ENCODE measurements at places on chromosomes 5 and 9.

DNA sequence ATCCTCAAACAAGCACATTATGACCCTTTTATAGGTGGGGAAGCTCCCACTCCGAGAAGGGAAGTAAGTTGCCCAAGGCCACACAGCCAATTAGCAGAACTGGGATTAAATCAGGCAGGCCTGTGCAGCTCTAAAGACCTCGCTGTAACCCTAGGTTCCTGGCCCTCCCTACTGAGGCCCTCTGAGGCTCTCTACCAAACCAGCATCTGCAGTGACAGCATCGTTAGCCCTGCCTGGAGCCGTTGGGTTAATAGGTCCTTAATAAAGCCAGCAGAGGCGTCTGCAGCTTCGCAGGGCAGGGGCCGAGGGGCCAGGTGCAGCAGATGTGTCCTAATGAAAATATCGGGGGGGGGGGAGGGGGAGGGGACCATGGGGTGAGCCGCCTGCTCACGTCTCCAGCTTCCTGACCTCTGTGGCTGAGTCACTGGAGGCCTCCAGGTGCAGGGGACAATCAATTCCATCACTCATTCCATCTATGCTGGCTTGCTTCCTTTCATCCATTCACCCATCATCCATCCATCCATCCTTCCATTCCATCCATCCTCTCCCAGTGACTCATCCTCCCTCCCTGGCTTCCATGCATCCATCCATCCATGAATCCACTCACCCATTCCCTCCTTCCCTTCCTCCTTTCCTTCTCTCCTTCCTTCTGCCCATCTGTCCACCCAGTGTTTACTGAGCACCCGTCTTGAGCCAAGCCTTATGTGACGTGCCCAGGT lies 203.9 kb downstream of the C9orf50 start:
- no peak for DNase-seq

DNA sequence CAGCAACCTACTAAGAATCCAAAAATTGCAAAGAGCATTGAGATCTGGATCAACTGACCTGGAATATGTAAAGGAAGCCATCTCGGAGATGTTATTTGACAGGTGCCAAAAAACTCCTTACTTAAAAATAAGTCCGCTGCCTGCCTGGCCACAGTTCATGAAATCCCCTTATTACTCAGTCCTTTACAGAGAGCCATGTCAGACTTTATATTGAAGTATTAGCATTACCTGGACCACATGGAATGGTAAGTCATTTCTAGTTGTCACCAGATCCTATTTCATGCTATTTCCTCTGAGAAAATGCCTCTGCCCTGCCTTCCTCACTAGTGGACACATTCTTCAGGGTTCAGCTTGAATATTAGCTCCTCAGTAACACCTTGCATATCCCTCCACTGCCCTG lies 115.7 kb downstream of the DEPDC1B start:
- no peak for DNase-seq

- no peak for DNase-seq
Measured at GRCh38 chr5:57592236-57592635, 109.6 kb upstream of the ACTBL2 start.

GRCh38 chr9:98732801-98733200 lies 24.1 kb upstream of the GABBR2 start:
- no peak for DNase-seq

DNA sequence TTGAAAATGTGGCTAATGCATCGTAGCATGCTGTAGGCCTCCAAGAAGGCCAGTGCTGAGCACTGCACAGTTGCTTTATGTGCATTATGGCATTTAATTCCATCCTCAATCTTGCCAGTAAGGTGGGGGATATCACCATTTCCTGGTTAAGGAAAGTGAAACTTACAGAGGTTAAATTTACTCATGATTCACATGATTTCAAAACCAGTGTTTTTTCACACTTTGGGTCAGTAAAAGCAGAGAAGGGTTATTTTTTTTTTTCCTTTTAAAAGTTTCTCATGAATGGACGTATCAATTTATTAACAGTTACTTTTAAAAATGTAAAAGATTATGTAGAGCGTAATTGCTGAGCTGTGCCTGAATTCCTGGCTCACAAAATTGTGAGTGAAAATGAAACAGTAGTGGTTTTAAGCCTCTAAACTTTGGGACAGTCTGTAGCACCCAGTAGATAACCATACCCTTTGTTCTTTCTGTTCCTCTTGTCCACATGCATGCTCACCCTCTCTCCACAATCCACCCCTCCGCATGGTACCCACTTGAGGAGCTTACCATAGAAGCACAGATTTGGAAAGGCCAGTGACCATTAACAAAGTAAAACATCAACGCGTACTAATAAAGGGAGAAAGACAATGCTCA lies 21.2 kb downstream of the MAST4 start:
- no peak for DNase-seq

- DNase-seq: no peak
Measured at GRCh38 chr9:21504113-21504512, 22.0 kb upstream of the IFNE start.

DNA sequence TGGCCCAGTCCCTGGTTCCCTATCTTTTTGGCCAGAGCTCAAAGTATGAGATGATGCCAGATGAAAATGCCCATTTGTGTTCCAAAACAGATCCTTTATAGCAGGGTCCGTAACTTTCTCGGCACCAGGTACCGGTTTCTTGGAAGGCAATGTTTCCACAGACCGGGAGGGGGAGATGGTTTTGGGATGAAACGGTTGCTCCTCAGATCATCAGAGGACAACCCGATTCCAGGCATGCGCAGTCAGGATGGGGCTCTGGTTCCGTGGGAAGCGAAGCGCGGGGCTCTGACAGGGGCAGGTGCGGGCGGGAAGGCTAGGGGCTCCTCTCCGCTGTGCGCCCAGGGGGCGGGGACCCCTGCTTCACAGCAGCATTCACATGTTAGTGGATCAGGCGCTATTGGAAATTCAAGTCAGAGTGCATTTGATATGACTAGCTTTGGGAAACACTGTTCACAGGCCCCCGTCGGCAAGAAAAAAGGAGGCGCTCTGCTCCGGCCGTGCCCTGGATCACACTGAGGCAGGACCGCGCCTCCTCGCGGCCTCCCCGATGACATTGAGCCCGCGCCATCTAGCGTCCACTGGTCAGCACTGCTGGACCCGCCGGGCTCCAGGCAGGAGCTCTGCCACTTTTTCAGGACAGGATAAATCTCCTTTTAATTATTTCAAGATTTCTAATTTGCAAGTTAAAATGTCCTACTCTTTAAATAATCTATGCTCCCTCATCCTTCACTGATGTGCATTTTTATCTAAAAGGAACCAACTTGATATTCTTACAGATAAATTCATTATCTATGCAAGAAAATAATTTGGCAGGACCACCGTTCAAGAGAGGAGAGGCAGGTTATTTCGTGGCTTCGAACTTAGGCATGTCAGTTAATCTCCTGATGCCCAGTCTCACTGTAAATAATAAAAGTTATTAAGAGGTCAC lies 190.0 kb downstream of the FANCC start:
- peak; percentile 37 for DNase-seq

DNA sequence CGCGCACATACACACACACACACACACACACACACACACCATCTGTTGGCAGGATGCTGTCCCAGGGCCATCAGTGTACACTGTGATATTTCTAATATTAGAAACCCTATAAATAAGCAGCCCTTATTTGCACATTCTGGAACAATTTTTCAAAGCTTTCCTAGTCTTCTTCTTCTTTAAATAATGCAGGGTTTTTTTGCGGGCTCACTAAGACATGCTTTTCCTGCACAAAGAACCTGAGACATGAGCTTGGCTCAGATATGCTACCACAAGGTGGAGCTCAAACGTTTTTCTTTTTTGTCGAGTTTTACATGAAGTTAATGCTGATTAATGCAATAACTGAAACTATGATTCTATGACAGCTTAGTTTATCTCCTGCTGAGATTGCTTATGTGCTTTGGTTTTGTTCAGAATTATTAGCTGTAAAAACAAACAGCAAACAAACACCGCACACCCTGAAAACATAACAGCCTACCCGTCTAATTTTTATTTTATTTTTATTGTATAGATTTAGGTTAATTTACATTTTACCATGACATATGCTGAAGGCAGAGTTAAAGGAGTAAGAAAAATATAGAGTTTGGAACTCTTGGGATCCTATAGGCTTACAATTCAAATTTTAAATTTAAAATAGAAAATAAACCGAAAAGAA lies 95.8 kb downstream of the ALDH1A1 start:
- DNase-seq: no peak

DNA sequence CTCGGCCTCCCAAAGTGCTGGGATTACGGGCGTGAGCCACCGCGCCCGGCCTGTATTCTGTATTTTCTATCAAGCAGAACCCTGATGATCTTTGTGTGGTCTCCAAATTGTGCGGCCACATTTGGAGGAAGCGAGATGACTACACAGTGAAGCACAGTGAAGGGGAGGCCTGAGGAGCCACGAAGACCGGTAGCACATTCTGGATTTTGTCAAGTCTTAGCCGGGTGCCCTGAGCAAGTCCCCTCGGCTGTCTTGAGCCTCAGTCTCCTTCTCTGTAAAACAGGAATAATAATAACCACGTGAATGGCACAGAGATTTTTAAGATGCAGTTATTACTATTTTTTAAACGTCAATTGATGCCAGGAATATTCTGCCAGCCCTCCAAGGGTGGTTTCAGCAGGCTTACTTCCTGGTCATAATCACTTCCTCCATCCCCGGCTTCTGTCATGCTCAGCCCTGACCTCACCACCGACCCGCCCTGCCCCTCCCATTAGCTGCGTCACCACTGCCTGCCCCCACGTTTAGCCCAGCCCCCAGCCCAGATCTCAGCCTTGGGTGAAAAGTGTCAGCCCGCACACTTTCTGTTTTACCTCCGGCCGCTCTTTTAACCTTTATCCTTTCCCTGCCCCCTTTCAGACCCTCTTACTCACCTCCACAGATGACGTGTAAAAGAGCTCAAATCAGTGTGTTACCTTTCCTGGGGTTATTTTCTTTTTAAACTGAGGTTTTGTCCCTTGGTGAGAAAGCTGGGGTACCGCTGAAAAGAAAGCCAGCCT lies 27.0 kb upstream of the ERGIC1 start:
- DNase-seq: peak; percentile 84

DNA sequence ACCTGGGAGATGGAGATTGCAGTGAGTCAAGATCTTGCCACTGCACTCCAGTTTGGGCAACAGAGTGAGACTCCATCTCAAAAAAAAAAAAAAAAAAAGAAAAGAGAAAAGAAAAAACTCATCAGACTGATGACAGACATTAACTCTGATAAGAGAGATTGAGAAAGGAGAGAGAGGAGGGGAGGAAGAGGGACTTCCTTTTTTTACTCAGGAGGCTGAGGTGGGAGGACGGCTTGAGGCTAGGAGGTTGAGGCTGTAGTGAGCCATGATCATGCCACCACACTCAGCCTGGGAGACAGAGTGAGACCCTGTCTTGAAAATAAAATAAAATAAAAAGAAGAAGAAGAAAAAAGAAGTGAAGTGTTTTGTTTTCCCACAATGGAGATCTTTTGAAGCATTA lies 9.7 kb upstream of the MSMP start:
- DNase-seq: no peak

- no peak for DNase-seq
Measured at GRCh38 chr9:106956971-106957370, 94.0 kb downstream of the ZNF462 start.

- no peak for DNase-seq
Measured at GRCh38 chr9:97638666-97639065, 5.0 kb downstream of the NCBP1 start.

GRCh38 chr9:132201780-132202703 lies 40.2 kb downstream of the NTNG2 start:
- DNase-seq: no peak

DNA sequence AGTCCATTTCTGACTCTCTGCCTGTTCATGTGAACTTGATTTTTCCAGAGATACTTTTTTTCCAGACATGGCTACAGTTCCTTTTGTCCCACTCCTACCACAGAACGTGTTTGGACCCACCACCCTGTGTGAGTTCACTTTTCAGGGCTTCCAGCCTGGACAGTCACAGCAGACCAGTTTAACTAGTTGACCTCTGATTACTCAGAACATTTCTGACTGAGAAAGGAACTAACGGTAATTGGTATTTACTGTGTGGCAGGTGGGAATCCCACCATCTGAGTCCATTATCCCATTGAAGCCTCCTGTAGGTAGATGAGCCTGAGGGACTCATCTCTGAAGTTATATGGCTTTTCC lies 210.1 kb downstream of the GOLPH3 start:
- DNase-seq: no peak

DNA sequence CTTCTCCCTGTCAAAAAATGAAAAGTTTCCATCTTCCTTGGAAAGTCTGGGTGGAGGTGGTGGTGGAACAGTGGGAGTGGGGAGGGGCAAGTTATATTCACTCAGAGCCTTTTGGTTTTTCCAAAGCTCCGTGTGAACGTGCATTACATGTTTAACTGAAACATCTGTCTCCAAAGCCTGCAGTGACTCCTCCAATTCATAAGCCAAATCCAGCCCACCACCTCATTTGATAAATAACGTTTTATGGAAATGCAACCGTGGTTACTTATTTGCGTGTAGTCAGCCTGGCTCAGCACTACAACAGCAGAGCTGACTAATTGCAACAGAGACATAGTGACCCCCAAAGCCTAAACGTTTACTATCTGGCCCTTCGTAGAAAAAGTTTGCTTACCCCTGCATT lies 13.9 kb downstream of the TNFSF8 start:
- DNase-seq: no peak

DNA sequence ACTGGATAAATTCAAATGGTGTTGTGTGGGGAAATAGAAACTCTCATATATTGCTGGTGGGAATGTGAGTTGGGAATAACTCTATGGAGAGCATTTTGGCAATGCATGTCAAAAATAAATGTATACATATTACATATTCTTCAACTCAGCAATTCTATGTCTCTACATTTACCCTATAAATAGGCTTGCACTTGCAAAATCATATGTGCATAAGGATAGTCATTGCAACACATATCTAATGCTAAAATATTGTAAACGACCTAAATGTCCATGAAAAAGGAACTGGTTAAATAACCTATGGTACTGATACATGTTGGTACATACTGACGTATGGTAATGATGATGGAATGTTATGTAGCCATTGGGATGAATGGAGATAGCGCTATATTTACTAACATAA lies 94.5 kb upstream of the CHD1 start:
- no peak for DNase-seq

DNA sequence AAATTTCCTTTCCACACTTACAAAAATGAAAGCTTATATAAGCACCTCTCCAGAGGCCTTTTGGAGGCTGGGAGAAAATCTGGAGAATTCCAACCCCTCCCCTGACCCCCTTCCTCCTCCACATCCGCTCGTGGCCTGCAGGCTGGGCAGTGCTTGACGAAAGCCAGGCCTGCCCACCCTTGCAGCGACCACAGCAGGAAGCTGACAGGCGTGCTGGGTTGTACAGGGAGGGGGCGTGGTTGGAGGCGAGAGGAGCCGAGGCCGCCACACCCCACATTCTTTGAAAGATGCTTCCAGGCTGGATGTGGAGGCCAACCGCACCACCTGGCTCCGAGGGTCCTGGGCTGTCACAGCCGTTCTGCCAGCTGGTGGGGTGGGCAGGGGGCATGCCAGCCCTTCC lies 47.8 kb upstream of the IER5L start:
- no peak for DNase-seq

GRCh38 chr9:98043915-98044314 lies 12.6 kb upstream of the NANS start:
- DNase-seq: no peak

DNA sequence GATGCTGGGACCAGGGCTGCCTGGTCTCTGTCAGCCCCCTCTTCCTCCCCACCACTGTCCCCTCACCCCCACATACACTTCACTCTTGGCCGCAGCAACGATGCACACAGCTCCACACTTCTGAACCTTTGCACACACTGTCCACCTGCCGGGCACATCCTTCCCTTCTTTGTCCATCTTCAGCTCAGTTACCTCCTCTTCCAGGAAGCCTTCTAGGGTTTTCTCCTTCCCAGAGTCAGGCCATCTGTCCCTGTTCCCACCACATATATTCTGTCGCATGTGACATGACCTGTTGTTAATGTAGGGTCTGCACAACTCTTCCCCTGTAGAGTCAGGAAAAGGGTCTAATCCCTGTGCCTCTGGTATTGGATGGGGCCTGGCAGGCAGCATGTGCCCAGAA lies 38.6 kb upstream of the PHYKPL start:
- DNase-seq: no peak
